Stimulated activated CD4-positive, alpha-beta T cell treated with anti-CD3 and anti-CD28 coated beads, TNF-alpha, amount 100 ng/mL, for 1 hour (primary cell): ENCODE measurements at places on chromosomes 12 and 14.

DNA sequence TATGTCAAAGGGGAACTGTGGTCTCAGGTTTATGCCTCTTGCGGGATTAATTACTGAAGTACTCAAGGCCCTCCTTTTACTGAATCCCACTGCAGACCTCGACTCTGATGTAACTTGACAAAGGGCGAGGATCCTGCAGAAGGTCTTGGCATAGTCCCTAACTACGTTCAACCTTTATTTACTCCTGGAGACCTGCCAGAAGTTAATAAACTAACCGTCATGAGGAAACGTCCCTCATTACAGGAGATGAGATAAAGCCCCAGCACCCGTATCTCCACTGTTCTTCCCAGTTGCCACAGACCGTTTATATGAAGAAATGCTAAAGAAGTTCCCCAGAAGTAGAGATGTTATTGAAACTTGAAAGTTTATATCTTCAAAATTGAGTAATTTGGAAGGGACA lies 190.9 kb downstream of the ETV6 start:
- no peak for DNase-seq

GRCh38 chr12:79453820-79454219 lies 236.9 kb downstream of the PAWR start:
- DNase-seq, result no peak

- no peak for DNase-seq
Observed at GRCh38 chr14:63726499-63726898, 1.4 kb downstream of the SGPP1 start.

DNA sequence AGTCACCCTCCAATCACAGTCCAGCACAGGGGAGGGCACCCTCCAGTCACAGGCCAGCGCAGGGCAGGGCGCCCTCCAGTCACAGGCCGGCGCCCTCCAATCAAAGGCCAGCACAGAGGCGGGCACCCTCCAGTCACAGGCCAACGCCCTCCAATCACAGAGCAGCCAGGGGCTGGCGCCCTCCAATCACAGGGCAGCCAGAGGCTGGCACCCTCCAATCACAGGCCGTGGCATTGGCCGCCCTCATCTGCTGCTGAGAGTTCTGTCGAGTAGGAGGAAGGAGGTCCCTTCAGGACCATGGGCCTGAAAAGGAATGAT lies 26.6 kb downstream of the DDX51 start:
- DNase-seq, result no peak

DNA sequence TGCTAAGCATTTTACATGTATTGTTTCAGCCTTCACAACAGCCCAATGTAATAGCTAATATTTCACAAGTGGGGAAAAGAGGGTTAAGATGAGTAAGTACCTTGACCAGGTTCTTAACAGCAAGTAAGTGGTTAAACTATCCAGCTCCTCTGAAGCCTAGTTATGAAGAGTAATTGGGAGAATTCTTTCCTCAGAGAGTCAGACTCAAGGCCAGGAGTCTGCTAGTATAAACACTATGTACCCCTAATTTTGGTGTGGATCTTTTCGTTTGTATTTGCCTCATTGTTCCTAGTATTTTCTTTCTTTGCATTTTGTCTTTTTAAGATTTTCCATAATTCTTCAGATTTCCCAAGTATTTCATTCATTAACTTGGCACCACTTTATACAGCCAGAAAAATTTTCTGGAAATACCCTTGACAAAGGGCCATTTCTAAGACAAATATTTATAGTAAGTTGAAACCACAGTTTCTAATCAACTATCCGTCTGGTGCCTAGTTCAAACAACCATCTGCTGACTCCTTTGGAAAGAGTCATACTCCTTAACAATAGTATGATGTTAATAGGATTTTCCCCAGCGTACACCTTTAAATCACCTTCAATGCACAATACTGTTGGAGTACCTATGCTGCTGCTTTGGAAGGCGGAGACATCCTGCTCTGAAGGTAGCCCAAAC lies 81.2 kb downstream of the SCAF11 start:
- DNase-seq, result no peak

- DNase-seq, result no peak
Observed at GRCh38 chr14:34688470-34689206, 25.8 kb downstream of the CFL2 start.

DNA sequence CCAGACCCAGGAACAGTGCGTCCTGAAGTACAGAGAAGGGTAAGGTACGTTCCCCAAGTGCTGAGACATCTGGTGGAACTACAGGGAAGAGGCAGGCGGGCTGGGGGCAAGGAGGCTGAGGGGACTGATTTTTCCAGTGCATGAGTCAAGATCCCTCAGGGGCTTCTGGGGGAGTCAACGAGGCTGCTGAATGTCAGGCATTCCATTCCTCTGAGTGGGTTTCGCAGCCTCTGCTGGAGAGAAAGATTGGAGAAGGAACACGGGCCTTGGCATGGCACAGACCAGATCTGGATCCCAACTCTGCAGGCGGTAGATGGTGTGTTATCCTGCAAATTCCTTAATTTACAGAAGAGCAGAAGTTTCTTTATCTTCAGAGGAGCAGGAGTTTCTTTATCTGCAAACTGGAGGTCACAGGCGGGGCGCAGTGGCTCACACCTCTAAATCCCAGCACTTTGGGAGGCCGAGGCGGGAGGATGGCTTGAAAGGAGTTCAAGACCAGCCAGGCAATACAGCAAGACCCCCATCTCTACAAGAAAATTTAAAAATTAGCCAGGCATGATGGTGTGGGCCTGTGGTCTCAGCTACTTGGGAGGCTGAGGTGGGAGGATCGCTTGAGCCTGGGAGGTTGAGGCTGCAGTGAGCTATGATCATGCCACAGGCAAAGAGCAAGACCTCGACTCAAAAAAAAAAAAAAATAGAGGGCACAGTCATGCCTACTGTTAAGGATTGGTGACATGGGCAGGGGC lies 132.6 kb upstream of the MAP1LC3B2 start:
- no peak for DNase-seq

DNA sequence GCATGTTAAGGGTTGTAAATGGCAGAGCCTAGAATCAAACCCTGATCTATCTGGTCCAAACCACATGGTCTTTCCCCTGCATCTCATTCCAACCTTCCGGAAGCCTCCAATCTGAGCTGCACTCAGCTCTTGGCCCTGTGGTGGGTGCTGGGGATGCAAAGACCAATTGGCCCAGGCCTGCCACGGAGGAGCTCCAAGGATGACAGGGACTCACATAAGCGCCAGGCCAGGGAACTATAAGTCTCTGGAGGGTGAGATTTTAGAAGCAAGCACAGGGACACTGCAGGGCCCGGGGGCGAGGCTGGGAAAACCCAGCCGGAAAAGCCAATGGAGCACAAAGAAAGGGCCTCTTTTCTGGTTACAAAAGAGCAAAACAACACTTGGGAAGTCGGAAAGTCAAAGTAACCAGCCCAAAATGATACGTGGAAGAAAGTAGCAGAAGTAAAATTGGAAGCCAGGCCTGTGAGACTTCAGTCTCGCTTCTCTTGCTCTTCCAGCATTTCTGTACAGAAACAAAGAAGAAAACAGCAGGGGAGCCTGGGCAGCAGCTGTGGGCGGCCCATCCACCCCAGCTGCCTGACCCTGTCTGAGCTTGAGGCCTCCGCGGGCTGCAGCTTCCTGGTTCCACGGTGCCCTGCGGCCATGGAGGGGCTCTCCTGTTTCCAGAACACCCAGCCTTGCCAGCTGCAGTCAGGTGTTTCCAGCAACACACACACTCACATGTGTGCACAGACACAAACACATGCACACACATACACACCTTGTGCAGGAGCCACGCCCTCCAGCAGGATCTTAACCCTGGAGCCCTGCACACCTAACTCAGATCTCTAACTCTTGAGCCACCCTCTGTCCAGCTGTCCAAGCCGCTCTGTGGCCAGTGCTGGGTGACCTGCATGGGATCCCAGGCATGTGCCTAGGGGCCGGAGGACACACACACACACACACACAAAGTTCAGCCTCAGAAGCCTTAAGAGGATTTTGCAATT lies 178.2 kb downstream of the BCL11B start:
- DNase-seq, result no peak

GRCh38 chr14:41297576-41298327 lies 308.9 kb upstream of the LRFN5 start:
- DNase-seq, result no peak

DNA sequence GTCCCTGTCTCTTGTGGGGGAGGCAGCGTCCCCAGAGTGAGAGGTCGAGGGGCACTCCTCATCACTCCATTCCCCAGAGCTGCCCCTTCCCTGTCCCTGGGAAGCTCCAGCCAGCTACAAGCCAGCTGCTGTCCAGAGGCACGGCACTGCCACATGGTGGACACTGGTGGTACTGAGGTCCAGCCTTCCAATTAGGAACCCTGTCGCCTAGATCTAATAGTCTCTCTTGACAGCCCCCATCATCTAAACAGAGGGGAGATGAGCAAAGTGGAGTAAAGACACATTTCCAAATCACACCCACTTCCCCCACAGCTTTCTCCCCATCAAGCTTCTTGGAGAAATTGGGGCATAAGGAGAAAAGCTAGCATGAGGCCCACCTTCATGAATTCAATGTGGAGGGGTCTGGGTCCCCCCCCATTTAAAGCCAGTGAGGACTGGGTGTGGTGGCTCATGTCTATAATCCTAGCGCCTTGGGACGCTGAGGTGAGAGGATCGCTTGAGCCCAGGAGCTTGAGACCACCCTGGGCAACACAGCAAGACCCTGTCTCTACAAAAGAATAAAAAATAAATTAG lies 2.1 kb upstream of the INHBE start:
- DNase-seq, result no peak

DNA sequence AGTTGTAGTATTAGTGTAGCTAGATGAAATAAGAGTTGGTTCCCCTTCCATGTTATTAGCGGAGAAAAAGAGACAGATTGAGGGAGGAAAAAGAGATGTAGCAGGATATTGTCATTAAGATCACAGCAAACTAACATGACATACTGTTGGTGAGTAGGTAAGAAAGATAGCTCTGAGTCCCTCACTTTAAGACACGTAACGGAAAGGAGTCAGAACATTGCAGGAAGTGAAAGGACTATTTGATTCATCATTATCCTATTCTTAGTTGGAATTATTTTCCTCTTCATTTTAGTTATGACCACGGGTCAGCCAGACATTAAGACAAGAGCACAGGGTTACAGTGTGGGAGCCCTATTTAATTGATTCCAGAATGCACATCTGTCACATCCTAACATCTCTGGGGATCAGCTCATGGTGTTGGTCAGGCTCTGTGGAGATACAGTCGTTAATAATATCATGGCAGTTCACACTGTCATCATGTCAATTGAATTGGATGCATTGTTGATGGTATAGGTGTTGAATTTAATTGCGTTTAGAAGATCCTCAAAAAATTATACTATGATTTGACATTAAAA lies 55.0 kb downstream of the TMX1 start:
- no peak for DNase-seq

GRCh38 chr12:71183846-71184245 lies 26.0 kb upstream of the TSPAN8 start:
- DNase-seq, result no peak

- no peak for DNase-seq
Observed at GRCh38 chr12:80230068-80230467, 130.7 kb downstream of the OTOGL start.

- no peak for DNase-seq
Observed at GRCh38 chr12:121549075-121549474, 31.7 kb downstream of the KDM2B start.

DNA sequence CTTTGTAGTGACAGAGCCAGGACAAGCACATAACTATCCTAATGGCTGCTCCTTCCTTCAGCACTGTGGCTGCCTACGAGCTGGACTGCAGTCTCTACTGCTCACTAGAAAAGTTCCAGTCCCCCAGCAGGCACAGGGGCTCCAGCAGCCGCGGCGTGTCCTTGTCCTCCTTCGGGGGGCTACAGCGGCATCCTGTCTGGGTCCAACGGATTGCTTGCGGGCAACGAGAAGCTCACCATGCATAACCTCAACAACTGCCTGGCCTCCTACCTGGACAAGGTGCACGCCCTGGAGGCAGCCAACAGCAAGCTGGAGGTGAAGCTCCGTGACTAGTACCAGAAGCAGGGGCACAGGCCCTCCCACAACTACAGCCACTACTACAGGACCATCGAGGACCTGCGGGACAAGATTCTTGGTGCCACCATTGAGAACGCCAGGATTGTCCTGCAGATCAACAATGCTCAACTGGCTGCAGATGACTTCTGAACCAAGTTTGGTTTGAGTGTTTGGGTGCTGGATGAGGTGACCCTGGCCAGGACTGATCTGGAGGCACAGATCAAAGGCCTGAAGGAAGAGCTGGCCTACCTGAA lies 169.4 kb downstream of the NDUFA12 start:
- no peak for DNase-seq

DNA sequence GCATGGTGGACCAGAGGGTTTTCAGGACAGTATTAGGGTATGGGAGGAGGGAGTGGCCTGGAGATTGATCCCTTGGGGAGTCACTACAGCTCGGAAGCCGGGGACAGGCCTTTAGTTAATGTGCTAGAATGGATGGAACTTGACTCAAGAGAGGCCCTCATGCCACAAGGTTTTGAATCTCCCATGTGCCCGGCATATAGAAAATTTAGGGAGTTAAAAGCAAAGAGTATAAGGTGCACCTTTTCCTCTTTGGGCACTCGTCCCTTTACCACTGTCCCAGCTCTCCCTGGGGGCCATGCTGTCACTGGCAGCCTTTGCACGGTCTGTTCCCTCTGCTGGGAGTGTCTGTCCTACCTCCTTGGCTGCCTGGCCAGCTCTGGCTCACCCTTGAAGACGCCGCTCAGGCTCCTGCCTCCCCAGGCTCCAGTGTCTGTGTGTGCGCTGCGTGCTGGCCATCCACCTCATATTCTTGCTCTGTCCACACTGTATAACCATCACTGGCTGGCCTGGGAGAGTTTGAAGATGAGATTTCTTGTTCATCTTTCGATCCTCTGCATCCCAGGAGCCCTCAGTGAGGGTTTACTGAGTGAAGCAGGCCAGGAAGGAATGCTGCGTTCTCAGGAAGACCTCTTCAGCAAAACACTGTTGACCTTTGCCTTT lies 161.3 kb downstream of the ZFP36L1 start:
- no peak for DNase-seq

DNA sequence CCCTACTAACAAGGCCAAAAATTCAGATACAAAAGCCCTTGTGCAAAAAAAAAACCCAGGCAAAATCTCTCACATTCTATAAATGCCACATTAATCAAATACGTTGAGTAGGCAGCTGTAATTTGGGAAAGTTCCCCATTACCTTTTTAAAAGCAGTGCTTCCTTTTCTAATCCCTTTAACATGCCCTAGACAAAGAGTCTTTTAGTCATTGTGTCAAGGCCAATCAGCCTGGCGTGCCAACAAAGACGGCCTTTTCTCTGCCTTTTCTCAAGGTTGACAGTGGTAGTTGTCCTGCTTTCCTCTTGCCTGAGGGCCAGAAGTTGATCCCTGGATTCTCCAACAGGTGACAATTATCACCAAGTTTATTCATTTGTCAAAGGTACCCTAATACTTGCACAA lies 62.5 kb upstream of the METAP2 start:
- no peak for DNase-seq

- no peak for DNase-seq
Observed at GRCh38 chr12:56602239-56602638, 27.9 kb downstream of the BAZ2A start.

GRCh38 chr12:121861636-121862254 lies 3.1 kb upstream of the HPD start:
- DNase-seq, result no peak

GRCh38 chr14:102540315-102541028 lies 30.9 kb upstream of the ANKRD9 start:
- no peak for DNase-seq
